Renal cortical epithelial cell (primary cell): ENCODE measurements at places on chromosomes 12 and 14.

DNA sequence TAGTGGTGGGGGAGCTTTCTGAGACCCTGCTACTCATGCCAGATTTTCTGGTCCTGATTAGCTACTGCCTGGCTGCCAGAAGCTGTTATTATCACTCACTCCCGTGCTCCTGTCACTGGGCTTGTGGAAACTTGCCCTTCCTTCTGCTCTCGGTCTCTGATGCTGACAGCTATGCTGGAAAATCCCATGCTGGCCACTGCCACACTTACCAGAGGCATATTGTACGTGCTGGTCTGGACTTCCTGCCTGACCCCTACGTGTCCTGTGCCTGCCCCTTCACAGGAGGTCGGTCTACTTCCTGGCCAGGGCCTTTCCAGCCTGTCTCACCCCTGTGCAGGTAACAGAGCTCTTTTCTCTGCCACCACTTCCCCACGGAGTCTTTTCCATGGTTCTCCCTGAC lies 149.4 kb upstream of the PLEKHG7 start:
- DNase-seq: peak; percentile 82

- peak; percentile 94 for DNase-seq
These were observed 16.0 kb upstream of the CDK17 start for GRCh38 chr12:96416033-96416799.

- DNase-seq: peak; percentile 96
These were observed 25.6 kb downstream of the ELK3 start for GRCh38 chr12:96219700-96220206.

- peak; percentile 61 for DNase-seq
These were observed 31.0 kb downstream of the FOXN4 start for GRCh38 chr12:109277899-109278762.

DNA sequence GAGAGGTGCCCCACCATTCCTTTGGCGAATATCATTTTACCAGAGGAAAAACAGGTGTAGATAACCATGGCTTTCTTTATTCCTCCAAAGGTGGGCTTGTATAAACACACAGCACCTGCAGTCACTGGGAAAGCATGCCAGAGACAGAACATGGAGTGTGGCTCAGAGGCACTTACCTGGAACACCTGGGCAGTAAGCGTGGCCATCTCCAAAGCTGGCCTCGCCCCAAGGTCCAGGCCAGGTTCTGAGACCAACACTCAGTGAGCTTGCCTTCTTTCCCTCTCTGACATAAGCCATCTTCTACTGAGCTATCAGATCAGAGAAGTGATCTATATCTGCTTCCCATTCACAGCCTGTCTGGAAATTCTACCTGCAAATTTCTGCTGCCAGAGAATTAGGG lies 70.5 kb downstream of the NUAK1 start:
- no peak for DNase-seq

- DNase-seq: peak; percentile 86
These were observed 60.0 kb upstream of the FBXO33 start for GRCh38 chr14:39492267-39492666.

DNA sequence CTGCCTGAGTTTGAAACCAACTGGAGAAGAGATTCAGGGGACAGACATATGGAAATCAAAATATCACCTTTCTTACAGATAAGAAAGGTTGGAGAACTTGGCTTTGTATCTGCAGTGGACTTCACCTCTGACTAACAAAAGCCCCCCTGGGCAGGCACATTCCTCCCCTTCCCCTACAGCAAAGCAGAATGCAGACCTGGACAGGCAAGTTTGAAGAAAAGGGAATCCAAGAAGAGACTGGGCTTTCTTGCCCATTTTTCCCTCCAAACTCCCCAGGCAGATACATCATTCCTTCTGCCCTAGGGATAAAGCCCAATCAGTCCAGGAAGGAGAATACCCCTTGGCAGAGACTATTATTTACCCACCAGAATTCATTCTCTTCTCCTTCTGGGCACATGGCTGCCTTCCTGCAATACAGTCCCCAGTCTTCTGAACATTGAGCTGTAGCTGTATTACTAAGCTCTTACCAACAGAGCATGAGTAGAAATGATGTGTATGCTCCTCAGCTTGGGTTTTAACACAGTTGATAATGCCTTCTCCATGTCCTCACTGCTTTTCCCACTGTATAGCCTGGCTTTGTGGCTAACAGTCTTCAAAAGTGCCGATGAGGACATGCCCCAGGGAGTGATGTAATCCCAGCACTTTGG lies 17.4 kb upstream of the NAP1L1 start:
- DNase-seq: no peak

DNA sequence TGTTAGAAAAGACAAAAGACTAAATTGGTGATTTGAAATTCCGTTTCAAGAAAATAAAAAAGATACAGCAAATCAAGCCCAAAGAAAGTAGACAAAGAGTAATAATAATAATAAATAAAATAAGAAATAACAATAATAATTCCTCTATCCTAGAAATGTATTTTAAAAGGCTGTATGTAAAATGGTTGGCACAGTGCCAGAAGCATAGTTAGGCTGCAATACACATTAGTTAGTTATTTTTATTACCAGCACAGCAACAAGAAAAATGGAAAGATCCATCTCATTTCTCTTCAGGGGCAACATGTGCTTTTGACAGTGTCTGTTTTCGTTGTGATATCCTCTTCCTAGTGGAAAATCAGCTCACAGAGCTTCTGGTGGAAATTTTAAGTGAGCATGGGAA lies 174.1 kb upstream of the TMTC1 start:
- DNase-seq: no peak

DNA sequence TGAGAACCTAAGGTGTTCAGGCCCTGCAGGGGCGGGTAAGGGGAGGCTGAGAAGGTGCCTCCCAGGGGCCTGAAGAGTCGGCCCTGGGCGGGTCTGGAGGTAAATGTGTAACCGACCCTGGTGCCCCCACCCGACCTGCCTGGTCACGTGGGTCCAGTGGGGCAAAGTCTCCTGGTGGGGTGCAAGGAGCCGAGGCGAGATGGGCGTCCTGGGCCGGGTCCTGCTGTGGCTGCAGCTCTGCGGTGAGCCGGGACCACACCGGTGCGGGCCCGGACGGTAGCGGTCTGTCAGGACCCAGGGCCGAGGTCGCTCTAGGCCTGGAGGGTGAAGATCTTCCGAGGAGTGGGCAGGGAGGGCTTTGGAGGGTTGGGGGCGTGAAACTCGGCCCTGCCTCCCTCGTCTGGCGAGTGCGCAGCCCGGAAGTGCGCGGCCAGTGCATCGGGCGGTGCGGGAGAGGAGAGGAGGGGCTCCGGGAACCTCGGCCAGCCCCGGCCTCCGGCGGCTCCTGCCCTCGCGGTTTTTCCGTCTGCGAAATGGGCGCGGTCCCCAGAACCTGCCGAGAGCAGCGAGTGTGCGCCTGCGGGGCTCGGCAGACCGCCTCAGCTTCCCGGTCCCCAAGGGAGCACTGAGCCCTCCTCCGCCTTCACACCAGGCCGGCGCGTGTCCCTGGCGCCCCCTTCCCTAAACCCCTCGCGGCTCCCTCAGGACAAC lies at the start of gene AMN:
Gene AMN, plus strand, starts transcription at position 174 of the 711 bp plus-strand sequence. Its CDS starts 26 bp downstream, at position 200.
- DNase-seq: no peak

DNA sequence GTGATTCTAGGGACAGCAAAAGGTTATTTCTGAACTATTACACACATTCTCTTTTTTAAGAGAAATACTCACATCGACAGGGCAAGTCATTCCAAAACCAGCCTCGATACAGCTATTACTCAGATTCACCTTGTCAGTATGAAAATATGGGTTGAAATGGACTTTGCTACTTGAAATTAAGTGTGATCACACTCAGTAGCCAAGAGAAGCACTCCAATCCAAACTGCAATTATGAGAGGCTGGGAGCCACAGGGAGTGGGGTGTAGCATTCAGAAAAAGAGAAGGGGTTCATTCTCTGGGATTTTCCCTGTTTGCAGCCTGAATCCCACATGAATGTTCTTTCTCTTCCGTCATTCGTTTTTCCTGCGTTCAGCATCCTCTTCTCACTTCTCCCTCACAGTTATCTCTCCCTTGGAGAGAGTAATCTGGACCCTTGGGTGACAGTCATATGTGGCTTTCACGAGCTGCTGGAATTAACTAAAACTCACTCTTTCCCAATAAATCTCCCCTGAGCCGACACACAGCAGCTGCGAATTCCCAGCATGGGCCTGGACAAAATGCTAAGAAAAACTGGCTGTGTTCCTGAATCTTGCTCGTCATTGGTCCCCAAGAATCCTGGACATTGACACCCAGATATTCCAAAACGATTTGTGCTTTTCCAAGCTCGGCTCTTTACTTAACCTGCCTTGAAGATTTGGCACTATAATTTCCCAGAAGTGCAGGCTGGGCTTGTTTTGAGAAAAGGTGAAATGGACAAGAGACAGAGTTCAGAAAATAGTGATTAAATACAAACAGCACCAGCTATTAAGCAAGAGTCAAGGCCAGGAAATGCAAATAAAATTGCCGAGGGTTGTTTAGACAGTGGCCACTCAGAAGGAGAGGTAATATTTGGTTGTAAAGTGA lies 199.5 kb upstream of the PLEKHG7 start:
- peak; percentile 70 for DNase-seq

DNA sequence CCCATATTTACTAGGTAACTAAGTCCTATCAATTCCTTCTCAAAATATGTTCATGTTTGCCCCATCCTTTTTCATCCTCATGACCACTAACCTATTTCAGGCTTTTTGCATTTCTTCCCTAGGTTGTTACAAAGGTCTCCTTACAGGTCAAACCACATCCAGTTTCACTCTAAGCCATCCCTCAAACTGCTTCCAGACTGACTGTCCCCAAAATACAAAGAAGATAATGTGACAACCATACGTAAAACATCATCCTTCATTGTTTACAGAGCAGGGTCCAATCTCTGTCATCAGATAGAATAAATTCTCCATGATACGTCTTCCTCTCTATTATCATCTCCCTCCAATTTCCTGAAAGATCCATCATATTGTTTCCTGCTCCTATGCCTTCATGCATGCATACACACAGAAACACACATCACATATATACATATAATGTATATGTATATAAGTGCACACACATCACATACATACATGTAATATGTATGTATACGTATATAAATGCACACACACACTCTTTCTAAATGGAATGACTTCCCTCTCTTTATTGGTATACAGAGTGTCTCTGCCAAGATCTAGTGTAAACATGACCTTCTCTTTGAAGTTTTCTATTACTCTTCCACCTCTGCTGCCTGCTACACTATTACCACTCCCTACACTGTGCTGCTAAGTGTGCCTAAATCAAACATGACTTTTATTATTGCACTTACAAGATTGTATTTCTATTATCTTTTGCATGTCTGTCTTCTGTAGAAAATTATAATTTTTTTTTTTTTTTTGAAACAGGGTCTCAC lies 30.7 kb upstream of the EPS8 start:
- DNase-seq: no peak

GRCh38 chr14:90985601-90986242 lies 74.7 kb downstream of the RPS6KA5 start:
- no peak for DNase-seq

- no peak for DNase-seq
These were observed 37.3 kb downstream of the PPTC7 start for GRCh38 chr12:110545812-110546211.

- DNase-seq: no peak
These were observed 87.4 kb downstream of the TTC8 start for GRCh38 chr14:88911809-88912208.

GRCh38 chr12:38878986-38879385 lies 26.4 kb downstream of the CPNE8 start:
- no peak for DNase-seq

DNA sequence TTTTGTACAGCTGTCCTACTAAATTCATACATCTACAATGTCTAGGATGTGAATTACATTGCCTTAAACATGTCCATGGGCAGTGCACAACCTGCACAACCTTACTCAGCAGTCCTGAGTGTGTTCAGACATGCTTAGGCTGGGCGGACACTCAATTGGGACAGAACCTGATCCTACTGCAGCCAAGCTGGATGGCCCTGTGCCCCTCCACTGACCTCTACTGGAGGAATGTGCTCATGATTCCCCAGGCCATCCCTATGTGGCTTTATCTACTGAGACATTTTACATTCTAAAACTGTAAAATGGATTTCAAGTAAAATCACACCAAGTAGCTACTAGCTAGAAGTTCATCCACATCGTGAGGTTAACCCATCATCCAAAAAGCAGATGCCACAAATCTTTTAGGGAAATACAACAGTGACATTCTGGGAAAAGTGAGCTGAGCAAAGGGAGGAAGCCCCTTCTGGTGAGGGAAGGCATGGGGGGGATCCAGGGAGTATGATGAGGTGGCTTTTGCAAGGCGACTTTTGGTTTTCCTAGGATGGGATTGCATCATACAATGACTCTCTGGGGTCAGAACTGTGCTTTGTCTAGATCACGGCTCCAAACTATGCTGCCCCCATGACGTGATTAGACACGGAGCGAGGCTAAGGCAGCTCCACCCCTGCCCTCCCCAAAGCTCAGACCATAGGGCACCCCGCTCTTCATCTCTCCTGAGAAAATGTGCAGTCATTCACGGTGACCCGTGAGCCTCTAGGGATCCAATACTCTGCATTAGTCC lies 911.7 kb upstream of the TMEM132C start:
- DNase-seq: no peak

DNA sequence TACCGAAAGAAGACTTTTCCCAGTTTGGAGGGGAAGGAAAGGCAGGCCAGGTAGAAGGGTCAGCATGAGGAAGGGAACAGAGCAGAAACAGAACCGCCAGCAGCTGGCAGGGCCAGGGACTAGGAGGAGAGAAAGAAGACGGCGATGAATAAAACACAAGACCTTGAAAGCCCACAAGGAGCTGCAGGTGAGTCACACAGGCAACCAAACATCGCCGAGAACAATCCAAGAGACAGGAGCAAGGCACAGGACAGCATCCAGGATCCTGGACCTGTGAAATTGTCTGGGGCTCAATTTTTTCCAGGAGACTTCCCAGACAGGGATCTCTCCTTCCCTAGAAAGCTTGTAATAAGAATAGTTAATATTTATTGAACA lies 47.3 kb downstream of the NUAK1 start:
- DNase-seq: peak; percentile 52

GRCh38 chr14:59688224-59689170 lies 111.9 kb upstream of the CCDC175 start:
- peak; percentile 26 for DNase-seq

DNA sequence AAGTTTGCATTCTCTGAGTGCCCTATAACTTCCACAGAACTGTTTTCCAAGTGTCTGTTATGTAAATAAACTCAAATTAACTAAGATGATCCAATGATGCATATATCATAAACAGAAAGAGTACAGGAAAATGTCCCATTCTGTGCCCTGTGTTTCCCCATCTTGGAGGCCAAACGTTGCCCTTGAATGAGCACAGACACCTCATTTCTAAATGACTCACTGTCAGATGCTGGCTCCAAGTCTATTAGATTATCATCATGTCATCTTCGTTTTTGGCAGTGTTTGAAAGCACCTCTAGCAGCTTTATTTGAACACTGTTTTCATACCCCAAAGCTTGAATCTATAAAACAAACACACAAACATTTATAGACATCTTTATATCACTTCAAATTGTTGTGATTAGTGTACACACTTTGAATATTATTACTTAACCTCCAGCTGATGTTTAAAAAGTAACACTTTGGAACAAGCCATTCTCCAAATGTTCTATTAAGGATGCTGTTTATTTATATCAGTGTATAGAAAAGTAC lies 424.2 kb downstream of the NOVA1 start:
- DNase-seq: peak; percentile 26

GRCh38 chr12:127162307-127162706 lies 1104.7 kb upstream of the TMEM132C start:
- no peak for DNase-seq

GRCh38 chr14:54747616-54748015 lies 155.0 kb downstream of the GCH1 start:
- DNase-seq: no peak

GRCh38 chr14:68145036-68145435 lies 325.5 kb downstream of the RAD51B start:
- peak; percentile 91 for DNase-seq
